Activated CD8-positive, alpha-beta memory T cell treated with anti-CD3 and anti-CD28 coated beads for 4 hours (primary cell): ENCODE measurements at places on chromosomes 4 and X.

DNA sequence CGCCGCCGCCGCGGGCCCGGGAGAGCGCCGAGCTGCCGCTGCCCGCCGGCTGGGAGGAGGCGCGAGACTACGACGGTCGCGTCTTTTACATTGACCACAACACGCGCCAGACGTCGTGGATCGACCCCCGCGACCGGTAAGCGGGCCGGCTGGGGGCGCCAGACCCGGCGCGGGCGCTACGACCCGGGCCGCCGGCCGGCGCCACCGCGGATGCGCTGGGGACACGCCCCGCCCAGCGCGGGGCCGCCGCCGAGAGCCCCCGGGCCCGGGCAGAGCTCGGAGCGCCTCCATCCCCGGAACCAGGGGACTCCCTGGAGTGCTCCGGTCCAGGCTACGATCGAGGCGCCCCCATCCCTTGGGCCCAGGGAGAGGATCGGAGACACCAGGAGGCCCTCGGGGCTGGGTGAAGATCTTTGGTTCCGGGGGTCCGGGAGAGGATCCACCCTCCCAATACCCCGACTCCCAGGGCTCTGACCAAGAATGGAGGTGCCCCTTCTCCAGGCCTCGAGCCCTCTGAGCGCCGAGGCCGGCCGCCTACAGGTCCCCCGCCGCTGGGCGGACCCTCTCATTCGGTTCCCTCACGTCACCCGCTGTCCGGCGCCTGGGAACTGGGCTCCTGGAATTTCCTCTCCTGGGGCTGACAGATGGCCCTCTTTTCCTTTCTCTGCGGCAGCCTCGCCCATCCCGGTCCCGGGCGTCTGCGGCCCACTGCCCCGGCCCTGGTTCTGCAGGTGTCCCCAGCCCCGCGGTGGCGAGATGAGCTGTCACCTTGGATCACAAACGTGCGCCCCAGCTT lies 48.8 kb downstream of the CLDN34 start:
- DNase-seq = no peak

DNA sequence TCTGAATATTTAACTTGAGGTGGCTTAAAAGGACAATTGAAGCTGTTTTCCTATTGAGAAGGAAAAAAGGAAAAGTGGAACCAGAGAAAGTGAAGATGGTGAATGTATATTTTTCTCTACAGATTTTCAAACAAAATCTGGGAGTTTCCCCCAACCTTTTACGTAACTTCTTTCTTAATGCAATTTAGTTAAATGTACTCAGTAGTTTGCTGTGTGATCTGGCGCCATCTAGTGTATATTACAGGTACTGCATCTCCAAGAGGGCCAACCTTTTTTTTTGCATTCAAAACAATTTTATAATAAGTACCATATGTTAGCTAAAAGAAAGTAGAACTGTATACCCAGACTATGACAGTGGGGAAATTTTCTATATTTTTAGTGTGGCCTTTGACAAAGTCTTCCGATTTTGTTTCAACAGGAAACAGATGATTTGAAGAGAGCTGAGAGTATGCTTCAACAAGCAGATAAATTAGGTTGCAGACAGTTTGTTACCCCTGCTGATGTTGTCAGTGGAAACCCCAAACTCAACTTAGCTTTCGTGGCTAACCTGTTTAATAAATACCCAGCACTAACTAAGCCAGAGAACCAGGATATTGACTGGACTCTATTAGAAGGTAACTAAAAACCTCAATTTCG lies 82.0 kb downstream of the PLS3 start:
- no peak for DNase-seq

GRCh38 chr4:35315419-35315818 lies 928.9 kb downstream of the ARAP2 start:
- no peak for DNase-seq

GRCh38 chr4:24209131-24209530 lies 319.3 kb upstream of the PPARGC1A start:
- DNase-seq = no peak

- DNase-seq = no peak
Measured at GRCh38 chrX:9903146-9903545, 64.0 kb upstream of the CLDN34 start.

GRCh38 chr4:30182786-30183185 lies 537.4 kb upstream of the PCDH7 start:
- DNase-seq = no peak

DNA sequence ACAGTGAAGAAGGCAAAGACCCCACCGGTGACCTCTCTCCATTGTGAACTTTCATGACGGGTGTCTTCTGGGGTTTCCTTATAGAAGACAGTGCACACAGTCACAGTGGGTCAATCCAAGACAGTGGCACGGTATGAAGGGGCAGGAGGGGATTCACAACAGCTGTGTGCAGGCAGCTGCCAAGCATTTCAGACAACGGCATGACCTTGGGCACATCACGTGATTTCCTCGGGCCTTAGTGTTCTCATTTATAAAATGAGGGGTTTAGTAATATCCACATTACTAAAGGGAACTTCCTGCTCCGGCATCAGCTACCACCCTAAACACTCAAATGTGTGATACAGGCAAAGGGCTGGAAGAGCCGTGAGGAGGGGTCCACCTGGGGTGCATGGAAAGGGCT lies 42.9 kb downstream of the RBM47 start:
- no peak for DNase-seq

DNA sequence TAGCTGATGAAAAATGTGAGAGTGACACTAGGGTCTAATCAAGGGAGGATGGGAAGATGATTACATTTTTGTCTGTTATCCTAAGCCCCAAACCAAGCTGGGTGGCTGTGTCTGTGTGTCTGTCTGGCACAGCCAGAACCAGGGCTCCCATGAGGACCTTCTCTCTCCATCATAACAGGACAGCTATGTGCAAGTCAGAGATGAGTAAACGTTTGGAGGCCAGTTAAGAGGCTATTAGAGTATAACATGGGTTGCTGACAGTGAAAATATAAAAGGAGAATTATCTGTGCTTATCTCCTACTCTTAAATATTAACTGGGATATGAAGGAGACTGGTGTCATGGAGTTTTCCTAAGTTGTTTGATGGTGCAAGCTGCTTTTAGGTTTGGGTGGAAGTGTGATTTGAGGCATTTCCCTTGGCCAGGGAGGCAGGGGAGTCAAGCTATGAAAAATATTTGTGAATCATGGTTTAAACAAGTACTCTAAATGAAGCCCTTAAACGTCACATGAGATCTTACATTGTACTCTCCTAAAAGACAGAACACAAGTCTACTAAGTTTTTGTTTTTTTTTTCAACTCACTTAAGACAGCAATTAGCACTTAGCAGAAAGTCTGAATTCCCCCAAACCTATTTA lies 156.2 kb downstream of the ENOX2 start:
- DNase-seq = no peak

- DNase-seq = no peak
Measured at GRCh38 chrX:16403808-16404207, 236.5 kb downstream of the MAGEB17 start.

- no peak for DNase-seq
Measured at GRCh38 chr4:81756973-81757372, 285.3 kb upstream of the RASGEF1B start.

GRCh38 chr4:154417373-154417673 lies 74.3 kb downstream of the DCHS2 start:
- DNase-seq = no peak

GRCh38 chrX:147981038-147981752 lies at the start of gene FMR1NB:
FMR1NB (plus strand) TSS chrX:147981337; CDS start chrX:147981403, 66 bp downstream.
- DNase-seq = no peak

- DNase-seq = no peak
Measured at GRCh38 chrX:122567911-122568310, 616.2 kb upstream of the GRIA3 start.

GRCh38 chrX:102745857-102746584 lies 25.5 kb downstream of the GPRASP3 start:
- no peak for DNase-seq

- no peak for DNase-seq
Measured at GRCh38 chrX:111831343-111831742, 44.6 kb upstream of the TRPC5OS start.

GRCh38 chr4:88457307-88458103 lies 586 bp downstream of the HERC5 start:
- DNase-seq = peak; percentile 3

- DNase-seq = no peak
Measured at GRCh38 chrX:15204130-15204751, 65.6 kb downstream of the ASB9 start.

- no peak for DNase-seq
Measured at GRCh38 chrX:28997706-28998463, 410.6 kb downstream of the IL1RAPL1 start.

DNA sequence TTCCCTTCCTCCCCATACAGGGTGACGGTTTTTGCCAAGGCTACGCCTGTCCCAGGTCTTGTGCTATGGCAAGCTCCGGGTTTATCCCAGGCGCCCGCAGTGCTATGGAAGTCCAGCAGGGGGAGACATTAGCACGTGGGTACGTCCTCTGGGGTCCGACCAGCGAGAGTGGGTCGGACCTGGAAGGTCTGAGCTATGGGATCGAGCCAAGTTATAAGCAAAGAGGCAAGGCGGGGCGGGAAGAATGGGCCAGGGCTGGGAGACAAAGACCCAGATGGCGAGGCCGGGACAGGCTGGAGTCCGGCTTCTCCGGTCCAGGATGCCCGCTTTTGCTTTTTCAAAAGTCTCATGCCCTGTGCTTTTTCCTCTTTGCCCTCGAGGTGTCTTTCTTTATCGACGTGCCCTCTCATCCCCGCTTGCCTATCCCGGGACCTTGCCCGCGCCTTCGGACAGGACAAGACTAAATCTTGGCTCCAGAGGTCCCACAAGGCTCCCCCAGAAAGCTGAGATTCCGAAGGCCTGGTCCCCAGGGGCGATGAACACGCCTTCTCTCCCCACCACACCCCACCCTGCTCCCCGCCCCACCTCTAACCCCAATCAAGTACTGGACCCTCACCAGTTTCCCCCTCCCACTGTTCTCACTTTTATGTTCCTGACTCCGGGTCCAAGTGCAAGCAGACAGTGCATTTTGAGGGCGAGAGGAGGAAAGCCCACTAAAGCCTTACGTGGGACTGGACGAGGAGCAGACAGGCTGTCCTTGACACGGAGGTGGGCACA lies 785 bp upstream of the EFNB1 start:
- peak; percentile 67 for DNase-seq

DNA sequence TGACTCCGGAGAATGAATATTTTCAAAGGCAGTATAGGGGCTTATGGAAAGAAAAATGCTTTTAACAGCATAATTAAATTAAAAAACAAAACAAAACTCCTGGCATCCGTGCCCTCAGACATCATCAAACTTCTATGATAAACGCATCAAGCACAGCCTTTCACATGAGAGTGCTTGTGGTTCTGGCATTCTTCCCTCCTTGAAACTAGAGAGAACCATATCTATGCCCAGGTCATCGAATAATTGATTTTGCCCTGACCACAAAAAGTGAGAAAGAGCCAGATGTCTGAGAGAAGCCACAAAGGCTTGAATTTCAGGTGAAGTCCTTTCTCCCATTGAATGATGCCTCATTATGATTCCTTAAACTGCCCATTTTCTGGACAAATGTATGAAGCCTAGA lies 286.8 kb downstream of the CBLL2 start:
- DNase-seq = no peak

DNA sequence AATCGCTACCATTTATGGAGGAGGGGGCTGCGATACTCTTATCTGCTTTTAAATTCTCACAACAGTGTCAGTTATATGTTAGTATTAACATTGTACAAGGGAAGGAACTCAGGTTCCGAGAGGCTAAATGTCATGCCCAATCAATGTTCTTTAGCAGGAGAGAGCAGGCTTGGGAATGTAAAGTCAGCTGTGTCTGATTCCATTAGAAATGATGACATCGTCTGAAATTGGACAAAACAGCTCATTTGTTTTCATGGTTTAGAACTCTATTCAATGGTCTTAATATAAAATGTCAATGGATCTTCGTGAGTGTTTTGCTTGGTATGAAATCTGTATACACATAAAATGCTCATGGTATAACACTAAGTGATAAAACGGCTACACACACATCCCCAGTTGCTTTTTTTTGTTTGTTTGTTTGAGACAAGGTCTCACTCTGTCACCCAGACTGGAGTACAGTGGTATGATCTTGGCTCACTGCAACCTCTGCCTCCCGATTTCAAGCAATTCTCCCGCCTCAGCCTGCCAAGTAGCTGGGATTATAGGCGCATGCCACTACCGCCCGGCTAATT lies 11.9 kb upstream of the SH3KBP1 start:
- no peak for DNase-seq

GRCh38 chrX:101749436-101749835 lies 89.8 kb upstream of the ARMCX2 start:
- DNase-seq = no peak

DNA sequence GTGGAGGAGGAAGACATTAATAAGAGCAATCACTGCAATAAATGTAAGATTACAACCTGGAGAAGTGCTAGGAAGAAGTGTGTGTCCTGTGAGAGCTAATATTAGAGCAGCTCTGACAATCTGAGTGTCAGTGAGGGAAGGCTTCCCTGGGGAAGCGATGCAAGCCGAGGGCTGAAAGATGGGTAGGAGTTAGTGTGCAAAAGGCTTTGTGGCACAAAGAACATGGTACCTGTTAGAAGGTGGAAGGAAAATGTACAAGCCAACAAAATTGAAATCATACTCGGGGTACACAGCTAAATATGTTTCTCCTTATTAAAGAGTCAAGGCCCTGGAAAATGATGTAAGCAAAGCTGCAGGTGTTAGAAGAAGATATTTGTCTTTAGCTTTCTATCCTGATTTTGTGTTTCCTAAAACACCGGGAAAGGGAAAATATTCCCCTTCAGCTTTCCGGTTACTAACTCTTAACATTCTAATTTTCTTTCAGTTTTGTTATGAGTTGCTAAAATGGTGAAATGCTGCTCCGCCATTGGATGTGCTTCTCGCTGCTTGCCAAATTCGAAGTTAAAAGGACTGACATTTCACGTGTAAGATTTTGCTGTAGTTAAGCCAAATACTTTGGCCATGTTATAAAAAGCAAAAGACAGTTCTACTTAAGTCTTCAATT lies 808 bp downstream of the THAP6 start:
- no peak for DNase-seq

GRCh38 chr4:40178672-40179071 lies 18.2 kb upstream of the RHOH start:
- no peak for DNase-seq

DNA sequence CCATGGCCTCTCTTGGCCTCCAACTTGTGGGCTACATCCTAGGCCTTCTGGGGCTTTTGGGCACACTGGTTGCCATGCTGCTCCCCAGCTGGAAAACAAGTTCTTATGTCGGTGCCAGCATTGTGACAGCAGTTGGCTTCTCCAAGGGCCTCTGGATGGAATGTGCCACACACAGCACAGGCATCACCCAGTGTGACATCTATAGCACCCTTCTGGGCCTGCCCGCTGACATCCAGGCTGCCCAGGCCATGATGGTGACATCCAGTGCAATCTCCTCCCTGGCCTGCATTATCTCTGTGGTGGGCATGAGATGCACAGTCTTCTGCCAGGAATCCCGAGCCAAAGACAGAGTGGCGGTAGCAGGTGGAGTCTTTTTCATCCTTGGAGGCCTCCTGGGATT lies 8.0 kb downstream of the CLDN2 start:
- no peak for DNase-seq

GRCh38 chr4:175297965-175298565 lies 379.9 kb downstream of the ADAM29 start:
- no peak for DNase-seq

GRCh38 chrX:139297638-139298037 lies 232.9 kb upstream of the F9 start:
- DNase-seq = no peak

- no peak for DNase-seq
Measured at GRCh38 chr4:138869631-138870030, 145.9 kb upstream of the NOCT start.

- DNase-seq = no peak
Measured at GRCh38 chrX:109398833-109399232, 83.1 kb downstream of the GUCY2F start.
